NCI-H524 (cell line): ENCODE measurements at places on chromosomes 3 and 15.

DNA sequence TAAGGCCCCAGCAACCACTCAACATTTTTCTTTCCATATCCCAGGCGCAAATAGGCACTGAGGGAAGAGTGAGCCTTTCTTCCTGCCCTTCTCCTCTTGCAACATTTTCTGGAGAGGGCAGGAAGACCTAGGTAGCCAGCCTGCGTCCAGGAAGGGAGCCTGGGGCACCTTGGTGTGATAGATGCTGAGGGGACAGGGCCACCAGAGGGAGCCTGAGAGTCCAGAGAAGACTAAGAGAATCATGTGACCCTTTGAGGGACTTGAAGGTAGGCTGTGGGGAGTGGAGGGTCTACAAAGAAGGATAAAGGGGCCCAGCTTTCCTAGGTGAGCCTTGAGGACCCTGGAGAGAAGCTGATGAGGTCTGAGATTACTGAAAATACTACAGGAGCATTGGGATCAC, 346.6 kb downstream of the CNTN6 start:
- DNase-seq, result peak; percentile 6

GRCh38 chr3:10484709-10485108, 20.7 kb downstream of the ATP2B2 start:
- DNase-seq, result no peak

- DNase-seq, result no peak
Measured at GRCh38 chr3:122598151-122598550, 20.7 kb downstream of the PARP15 start.

DNA sequence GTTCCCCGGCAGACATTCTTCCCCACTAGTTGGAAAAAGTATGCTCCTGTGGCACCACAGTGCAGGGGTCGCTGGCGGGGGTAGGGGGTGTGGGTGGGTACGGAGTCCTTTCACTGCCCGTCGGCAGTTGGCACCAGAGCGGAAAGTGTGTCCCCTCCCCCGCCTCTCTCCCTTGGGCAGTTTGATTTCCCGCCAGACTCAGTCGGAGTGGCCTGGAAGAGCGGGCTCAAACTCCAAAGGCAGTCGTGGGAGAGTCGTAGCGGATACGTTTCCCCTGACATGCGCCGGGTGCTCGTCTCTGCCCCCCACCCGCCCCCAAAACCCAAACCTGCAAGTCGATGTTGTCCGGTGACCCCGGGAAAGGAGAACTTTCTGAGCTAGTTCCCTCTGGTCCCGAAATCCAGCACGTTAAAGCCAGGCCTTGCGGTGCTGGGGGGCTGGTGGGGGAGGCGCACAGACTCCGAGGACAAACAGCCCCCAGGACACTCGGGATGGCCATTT, 4.4 kb upstream of the FOXB1 start:
- peak; percentile 28 for DNase-seq

GRCh38 chr15:89330119-89330518, 4.5 kb downstream of the POLG start:
- no peak for DNase-seq

GRCh38 chr15:33860754-33861153, 107.5 kb upstream of the CHRM5 start:
- DNase-seq, result no peak

- peak; percentile 33 for DNase-seq
Measured at GRCh38 chr15:55151631-55152030, 45.1 kb downstream of the RSL24D1 start.

- DNase-seq, result peak; percentile 57
Measured at GRCh38 chr3:106381939-106382335, 513.1 kb upstream of the CBLB start.

DNA sequence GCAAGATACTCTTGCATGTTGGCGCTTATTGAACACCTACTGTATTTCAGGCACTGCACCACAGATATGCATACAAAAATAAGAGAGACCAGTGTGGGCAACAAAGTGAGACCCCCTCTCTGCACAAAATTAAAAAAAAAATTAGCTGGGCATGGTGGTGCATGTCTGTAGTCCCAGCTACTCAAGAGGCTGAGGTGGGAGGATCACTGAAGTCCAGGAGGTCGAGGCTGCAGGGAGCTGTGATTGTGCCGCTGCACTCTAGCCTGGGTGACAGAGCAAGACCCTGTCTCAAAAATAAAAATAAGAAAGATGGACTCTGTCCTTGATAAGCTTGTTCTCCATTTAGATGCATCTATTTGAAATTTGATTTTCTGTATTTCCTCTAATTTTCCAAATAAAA, 20.8 kb downstream of the FEM1B start:
- DNase-seq, result no peak

- DNase-seq, result no peak
Measured at GRCh38 chr3:23811919-23812318, 6.2 kb downstream of the UBE2E1 start.

DNA sequence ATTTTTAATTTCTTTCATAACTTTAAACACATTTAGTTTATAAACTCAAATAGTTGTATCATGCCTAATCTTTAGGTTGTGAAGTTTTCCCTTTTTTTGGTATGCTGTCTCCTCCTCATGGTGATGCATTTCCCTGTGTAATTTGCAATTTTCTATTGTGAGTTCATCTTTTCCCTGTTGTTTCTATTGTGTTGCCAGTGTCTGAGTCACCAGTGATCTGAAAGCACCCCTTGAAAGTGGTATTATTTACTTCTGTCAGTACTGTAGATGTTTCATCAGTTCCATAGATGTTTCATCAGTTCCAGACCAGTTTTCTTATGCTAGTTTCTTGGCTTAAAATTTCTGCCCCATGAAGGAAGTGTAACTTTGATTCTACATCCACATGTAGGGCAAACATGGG, 80.6 kb downstream of the OXSM start:
- DNase-seq, result no peak

DNA sequence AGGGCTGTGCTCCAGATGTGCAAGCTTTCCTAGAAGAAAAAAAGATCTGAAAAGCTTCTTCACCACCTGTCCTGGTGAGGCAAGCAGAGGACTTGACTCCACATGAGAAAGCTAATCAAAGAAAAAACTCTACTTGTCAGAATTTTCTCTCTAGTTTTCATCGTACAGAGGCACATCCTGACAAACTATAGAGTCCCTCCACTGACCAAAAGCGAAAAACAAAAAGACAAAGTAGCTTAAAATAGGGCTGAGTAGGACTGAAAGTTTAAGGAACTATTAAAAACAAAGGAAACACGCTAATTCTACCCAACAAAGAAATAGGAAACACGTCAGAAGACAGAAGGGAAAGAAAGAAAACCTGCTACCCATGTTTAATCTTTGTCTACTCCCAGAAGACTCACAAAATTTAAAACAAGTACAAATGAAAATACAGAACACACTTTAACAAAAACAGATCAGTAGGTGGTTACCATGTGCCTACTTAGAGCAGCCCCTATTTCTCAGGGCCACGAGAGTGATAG, 26.5 kb downstream of the NANOGP8 start:
- DNase-seq, result no peak

- peak; percentile 91 for DNase-seq
Measured at GRCh38 chr15:33586786-33587697, 276.3 kb downstream of the RYR3 start.

- no peak for DNase-seq
Measured at GRCh38 chr3:112744106-112744505, 102.6 kb downstream of the CD200R1L start.

DNA sequence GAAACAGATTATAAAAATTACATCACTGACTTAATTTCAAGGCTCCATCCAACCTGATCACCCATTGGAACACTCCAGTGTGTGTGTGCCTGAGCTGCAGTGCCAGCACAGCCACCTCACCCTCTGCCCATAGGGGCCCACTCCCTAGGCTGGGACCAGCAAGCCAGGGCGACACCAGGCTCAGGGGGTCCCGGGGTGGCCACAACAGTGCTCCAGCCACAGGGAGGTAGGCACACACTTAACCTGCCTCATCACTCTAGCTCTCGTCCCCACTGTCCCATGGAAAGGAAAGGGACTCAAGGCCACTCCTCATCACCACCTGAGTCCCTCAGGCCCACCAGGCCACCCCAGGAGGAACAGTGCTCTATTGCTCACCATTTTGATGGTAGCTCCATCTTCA, 24.9 kb downstream of the ZXDC start:
- no peak for DNase-seq

- peak; percentile 88 for DNase-seq
Measured at GRCh38 chr3:27721717-27722564, at the start of gene EOMES. EOMES (minus strand) TSS chr3:27722323; CDS start chr3:27722294, 29 bp downstream.

- no peak for DNase-seq
Measured at GRCh38 chr3:37492977-37493471, 318.6 kb upstream of the LRRFIP2 start.

DNA sequence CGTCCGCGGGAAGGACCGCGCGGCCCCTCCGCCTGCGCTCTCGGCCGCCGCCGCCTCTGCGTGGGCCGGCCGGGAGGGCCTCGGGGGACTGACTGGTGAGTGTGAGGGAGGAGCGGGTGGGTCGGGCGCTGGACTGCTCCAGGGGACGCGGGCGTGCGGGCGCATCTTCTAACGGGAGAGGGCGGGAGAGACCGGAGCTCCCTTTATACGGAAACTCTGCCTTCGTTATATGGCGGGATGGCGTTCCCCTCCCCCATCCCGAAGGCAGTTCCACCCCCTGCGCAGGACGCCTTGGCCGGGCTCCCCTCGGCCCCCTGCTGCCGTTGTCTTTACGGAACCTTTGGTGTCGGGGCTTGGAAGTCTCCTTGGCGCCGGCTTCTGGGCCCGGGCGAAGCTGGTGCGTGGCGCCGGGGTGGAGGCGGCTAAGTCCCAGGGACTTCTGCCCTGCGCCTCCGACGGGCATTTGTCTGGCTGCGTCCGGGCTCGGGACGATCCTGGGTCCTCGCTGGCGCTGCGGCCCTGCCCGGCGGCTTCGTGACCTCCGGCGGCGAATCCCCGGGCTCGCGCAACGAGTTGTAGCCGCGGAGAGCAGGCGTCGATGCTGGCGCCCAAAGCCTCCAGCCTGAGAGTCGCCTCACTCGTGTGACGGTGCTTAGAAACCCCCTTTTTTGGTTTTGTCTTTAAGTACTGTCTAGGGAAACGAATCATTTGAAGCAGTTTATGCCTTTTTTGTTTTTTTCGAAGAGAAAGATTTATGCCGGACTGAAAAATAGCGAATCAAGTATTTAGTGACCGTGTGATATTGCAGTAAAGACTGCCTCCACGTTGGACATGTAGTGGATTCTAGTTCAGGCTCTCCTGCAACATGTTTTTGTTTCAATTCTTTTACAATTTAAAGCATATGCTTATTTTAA, 623 bp downstream of the ZNF639 start:
- peak; percentile 72 for DNase-seq

DNA sequence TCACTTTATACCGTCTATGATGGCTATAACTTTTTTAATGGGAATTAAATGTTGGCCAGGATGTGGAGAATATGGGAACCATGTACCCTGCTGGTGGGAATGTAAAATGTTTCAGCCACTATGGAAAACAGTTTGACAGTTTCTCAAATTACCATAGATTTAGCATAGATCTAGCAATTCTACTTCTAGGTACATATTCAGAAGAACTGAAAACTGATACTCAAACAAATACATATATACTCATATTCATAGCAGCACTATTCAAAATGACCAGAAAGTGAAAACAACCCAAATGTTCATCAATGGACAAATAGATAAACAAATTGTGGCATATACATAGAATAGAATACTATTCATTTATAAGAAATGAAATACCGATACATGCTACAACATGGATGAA, 539.4 kb downstream of the IGSF11 start:
- DNase-seq, result no peak

GRCh38 chr15:59306520-59307164, 66.0 kb downstream of the MYO1E start:
- DNase-seq, result no peak

GRCh38 chr3:63624941-63625560, 27.4 kb upstream of the SNTN start:
- no peak for DNase-seq

DNA sequence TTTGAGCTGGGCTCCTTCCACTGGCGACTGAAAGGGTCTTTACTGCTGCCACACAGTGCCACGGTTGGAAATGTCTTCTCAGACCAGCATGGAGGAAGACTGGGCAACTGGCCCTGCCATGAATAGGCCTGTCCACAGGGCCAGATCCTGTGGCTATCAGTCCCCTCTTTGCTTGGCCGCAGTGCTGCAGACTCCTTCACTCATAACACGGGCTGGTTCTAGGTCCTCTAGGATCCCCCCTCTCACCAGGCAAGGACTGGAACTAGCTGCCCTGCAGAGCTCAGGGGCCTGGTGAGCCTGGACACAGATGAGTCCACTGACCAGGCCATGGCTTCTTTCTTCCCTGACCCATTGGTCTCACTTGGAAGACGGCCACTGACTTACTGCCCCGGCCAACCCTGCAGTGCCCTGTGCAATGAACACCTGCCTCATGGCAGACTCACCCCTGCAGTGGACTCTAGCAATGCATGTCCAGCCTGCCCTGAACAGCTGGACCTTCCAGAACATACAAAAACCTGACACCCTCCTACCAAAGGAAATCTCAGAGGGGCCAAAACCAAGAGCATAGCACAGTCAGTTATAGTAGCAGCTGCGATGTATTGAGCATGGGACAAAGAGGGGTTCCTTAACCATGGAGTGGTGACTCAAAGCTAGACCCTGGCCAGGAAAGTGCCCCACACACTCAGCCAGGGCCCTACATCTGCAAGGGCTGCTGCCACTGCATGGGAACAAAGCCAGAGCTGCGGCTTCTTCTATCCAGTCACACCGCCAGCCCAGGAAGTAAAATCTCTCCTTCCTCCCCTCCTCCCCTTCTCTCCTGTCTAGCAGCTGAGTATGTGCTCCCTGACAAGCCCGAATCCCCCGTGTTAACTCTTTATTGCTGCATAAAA, 72.1 kb upstream of the ITGA11 start:
- DNase-seq, result no peak

DNA sequence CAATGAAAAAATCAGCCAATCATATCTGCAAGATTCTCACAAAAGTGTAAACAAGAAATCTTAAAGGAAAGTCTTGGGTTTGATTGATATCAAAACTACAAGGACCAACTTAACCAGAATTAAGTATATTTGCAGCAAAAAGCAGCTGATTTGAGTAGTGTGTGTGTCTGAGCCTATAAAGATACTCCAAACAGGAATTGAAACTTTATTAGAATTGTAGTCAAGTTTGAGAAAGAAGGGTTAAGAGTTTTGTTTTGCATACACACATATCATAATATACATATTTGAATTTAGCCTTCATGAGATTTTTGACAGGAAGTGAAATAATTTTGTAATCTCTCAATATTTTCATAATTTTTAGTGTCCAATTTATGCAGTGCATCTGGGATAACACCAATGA, 300.1 kb downstream of the NAALADL2 start:
- DNase-seq, result no peak

DNA sequence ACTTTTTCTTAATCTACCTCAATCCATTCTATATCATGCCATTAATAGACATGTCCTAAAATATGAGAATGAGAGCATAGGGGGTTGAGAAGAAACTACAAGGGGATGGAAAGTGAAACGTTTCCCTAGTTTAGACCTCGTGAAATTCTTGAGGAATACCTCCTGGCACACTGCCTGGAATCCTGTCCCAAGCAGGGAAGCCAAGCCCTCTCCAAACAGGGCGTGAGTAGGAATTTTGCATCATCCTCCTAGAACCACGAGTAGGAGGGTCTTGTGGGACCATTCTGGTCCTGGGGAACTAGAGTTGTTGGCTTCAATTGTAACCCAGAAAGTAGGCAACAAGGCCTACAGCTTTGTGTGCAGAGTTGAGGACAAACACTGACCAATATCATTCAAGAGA, 19.6 kb upstream of the C3orf80 start:
- DNase-seq, result no peak
